ENCODE measurements at places on chromosomes 12 and 14. TPM values are rescaled to one million over a fixed set of nuclear protein-coding genes. Genes with fewer than 3 reads are reported as not detected.

Gene PPP1R1A
- 10.3 TPM for total RNA-seq

DNA sequence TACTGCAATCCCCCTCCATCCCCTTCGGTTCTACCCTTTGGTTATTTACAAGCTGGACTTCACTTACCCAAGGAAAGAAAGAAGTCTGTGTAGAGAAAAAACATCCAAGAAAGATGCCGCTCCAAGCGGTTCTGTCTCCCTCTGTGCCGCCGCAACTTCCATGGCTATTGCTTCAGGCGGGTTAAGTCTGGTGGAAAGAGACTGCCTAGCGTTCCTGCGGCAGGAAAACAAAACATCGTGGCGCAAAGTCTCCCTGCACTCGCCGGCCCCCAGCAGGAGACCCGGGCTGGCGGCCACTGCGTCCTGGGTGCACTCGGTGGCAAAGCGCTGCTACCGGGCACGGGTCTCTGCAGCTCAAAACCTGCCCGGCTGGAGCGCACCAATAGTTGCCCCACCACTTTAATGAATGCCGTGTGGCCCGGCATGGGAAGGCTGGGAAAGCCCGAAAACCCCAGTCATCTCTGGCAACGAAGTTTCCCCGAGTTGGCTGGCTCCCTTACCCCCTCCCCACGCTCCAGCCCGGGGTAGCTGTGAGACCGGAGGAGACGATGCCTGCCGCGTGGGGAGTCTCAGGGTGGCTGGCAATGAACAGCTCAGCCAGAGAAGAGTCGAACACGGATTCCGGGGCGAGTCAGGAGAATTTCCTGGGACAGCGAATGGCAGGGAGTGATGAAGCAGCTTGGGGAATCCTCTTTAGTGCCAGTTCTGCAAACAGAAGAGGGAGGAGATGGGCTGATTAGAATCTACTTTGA, 3.5 kb upstream of the KCNK10 start:
- DNase-seq = no peak

DNA sequence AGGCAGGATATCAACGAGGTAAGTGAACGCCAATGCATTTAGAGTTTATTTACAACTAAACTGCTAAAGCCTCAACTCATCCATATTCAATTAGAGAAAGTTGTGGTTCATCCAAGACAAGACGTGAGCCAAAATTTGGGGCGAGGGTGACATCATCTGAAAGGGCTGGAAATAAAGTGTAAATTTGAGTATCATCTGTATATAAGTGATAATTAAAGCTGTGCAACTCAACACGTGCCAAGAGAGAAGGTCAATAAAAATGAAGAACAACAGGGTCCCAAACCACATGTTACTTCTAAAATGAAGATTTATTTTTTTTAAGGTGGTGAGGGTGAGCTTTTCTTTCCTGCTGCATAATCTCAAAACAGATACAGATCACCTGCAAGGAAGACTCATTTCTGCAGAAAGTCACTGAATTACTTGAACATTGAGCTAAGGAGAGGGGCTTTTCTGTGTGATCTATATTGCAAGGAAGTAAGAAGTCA, 203.6 kb downstream of the EFCAB11 start:
- no peak for DNase-seq

DNA sequence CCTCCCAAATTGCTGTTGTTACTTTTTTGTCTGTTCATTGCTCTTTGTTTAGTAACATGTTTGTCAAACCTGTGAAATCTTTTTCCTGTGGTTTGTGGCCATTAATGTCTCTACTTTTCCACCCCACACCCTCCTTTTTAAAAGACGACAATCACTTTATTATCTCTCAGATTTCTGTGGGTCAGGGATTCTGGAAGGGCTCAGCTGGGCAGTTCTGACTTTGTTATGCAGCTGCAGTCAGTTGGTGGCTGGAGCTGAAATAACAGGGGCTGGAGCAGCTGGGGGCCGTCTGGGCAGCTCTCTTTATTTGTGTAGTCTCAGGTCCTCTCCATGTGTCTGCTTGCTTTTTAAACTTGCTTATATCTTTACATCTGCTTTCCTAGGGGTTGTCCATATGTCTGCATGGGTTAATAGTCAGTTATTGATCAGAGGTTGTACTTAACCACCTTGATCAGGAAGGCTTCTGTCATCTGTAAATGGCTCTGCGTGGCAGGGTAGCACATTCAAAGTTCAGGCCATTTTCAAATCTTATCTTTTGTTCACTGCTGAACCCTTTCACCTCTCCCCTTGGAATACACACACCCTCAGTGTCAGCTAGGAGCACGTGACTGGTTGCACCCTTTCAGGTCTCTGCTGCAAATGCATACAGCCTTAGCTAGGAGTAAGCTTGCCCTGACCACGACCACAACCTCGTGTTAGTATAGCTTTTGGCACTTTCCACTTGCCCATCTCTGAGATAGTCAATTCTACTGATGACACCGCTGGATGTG, 27.9 kb downstream of the BORCS5 start:
- DNase-seq = no peak

Measured in thoracic aorta (tissue), 2 donors.